ENCODE measurements at places on chromosomes 1 and 21.

GRCh38 chr21:16279731-16280581 lies 550.2 kb downstream of the USP25 start:
- DNase-seq: peak; percentile 76

DNA sequence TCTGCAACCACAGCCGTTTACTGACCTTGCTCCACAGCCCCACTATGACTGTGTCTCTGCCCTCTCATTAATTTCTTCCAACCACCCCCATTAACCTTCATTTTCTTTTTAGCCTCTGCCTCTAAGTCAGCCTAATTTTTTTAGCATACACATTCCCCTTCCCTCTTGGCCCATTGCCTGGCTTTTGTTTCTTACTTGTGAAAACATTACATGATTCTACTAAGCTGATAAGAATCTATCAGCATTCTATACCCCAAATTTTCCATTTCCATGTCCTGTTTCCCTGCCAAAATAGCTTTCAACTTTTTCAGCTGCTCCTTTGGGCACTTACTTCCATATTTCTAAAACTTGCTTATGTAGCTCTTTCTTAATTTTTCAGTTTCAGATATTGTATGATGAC lies 79.8 kb downstream of the PCP4 start:
- no peak for DNase-seq

DNA sequence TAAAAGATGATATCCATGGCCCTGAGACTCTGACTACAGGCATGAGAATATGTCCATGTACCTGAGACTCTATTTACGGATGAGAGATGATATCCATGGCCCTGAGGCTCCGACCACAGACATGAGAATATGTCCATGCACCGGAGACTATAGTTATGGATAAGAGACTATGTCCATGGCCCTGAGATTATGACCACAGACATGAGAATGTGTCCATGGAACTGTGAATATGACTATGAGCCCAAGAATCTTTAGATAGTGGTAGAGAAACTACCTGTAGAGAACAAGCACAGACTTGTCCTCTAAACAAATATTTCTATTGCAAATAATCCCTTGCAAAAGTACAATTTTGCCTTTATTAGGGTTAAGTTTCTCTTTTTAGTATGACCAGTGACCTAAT lies 263.2 kb downstream of the PCP4 start:
- no peak for DNase-seq

DNA sequence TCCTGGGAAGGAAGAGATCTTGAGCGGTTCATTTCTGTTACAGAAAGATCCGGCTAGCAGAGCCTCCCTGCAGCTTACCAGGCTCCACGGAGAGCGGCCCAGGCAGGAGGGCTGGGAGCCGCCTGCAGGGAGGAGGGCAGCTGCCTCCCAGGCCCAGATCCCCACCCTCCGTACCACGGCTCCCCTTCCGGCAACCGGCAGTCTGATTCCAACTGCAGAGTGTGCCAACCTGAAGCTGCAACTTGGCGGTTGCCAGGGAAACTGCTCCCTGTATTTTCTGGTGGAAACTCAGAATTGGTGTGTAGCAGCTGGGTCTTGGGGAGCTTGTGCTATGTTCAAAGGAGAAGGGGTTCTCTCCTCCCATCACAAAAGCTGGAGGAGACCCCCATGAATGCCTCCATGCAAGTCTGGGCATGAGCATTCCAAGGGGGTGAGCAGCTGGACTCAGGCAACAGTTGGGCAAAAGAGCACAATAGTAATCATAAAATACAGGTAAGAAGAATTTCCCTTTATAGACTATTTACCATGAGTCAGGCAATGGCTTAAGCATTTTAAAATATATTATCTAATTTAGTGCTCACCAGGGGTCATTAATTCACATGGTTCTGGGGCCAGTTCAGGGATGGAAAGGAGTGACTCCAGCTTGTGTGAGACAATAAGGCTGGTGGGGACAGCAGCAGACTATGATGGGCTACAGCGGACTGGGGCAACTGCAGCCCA lies 46.1 kb upstream of the KAZN start:
- peak; percentile 14 for DNase-seq

DNA sequence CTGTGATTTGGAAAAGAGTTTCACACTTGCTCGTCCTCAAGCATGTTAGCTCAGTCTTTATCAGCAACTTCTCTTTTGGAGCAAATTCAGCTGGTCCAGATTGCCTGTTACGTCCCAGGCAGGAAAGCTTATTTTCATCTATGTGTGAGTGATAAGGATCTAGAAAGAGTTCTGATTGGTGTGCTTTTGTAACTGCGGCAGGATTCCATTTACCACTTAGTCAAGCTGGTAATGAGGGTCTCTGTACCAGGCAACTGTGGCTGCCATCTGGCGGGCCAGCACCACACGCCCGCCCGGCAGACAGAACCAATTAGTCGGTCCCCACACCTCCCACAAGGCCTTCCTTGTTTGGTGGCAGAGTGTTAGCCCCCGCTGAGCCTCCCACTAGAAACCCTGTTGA lies 21.0 kb downstream of the C1orf87 start:
- no peak for DNase-seq

GRCh38 chr1:65387821-65388220 lies 32.6 kb upstream of the LEPR start:
- DNase-seq: no peak

GRCh38 chr1:37840711-37841110 lies 18.7 kb downstream of the MTF1 start:
- no peak for DNase-seq

DNA sequence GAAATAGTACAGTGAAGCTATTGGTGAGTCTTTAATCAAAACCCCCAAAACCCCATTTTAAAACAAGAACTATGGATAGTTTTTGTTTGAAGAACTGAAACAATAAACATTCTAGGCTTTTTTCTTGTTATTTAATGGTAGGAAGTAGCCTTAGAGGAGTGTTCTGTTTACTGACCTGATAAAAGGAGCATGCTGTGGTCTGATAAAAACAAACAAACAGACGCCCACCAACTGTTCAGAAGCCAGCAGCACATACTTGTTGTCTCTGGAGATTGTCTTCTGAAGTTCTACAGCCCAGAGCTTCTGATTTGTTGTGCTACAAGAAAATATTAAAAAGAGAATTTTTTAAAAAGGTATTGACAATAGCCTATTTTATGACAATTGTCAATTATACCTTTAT lies 54.1 kb upstream of the CFAP298 start:
- DNase-seq: no peak

DNA sequence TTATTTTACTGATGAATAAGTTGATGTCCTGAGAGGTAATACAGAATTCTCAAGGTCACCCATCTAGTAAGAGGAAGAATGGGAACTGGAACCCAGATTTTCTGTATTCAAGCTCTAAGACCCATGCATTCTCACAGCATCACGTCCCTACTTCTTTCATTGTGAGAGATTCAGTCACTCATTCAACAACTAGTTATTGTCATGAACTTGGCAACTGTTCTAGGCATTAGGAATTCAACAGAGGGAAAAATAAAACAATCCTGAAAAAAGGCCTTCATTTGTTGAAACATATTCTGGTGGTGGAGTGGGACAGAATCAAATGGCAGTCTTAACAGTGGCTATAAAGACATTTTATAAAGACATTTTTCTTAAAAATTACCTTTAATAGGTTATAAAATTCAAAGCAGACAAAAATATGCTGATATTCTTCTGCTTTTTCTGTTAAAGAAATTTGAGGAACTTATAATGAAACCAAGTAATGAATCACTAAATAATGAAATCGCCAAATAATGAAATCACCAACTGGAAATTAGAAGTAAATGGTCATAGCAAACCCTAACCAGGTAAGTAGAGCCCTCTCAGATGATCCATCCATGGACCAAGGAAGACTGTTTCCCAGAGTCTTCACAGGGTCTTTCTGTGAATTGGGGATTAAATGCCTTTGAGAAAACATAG lies 136.5 kb upstream of the DPYD start:
- DNase-seq: no peak

DNA sequence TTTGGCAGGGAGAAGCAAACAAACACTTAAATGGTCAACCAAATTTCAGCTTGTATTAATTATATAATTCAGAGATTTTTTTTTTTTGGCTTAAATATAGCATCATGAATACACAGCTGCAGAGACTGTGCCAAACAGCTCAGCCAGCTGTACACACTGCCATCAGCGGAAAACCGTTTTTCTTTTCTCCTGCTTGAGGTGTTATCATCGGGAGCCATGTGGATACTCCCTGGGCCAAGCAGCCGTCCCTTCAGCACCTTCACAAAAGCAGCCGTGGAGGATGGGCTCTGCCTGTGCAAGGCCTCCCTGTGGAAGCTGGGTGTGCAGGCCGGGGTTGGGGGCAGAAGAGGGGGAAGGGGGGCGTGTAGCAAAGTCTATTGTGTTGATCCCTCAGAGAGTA lies 85.0 kb downstream of the NUF2 start:
- no peak for DNase-seq

DNA sequence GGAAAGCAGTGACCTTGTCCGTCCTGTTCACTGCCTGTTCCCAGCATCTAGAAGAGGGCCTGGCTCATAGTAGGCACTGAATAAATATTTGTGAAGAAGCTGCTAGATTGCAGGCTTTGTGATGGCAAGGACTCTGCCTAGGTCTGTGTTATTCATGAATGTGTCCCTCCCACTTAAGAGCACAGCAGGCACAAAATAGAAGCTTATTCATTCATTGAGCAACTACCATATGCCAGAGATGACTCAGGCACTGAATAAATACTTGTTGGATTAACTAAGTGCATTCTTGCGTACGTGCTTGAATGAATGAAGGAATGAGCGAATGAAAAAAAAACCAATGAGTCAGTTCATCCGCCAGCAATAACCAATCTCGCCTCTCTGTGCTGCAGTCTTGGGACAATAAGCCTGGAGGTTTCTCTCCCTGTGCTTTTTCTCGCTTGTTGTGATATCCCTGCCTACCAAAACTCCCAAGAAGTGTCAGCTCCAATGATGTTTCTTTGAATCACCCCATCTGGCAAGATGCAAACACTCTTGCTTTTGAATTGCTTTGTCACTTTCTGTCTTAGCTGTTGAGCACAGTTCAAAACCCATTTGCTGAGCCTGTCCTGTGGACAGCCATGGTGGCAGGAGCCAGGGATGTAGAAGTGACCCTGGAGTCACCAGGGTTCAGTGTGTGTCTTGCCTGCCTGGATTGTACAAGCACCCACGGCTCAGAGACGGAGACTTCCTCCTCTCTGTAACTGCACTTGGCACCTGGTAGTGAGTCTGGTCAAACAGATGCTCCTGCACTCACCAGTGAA lies 143.9 kb downstream of the KAZN start:
- no peak for DNase-seq

GRCh38 chr21:31920275-31920674 lies 47.5 kb downstream of the HUNK start:
- no peak for DNase-seq

- DNase-seq: no peak
Measured at GRCh38 chr1:69485616-69486015, 82.1 kb upstream of the LRRC7 start.

DNA sequence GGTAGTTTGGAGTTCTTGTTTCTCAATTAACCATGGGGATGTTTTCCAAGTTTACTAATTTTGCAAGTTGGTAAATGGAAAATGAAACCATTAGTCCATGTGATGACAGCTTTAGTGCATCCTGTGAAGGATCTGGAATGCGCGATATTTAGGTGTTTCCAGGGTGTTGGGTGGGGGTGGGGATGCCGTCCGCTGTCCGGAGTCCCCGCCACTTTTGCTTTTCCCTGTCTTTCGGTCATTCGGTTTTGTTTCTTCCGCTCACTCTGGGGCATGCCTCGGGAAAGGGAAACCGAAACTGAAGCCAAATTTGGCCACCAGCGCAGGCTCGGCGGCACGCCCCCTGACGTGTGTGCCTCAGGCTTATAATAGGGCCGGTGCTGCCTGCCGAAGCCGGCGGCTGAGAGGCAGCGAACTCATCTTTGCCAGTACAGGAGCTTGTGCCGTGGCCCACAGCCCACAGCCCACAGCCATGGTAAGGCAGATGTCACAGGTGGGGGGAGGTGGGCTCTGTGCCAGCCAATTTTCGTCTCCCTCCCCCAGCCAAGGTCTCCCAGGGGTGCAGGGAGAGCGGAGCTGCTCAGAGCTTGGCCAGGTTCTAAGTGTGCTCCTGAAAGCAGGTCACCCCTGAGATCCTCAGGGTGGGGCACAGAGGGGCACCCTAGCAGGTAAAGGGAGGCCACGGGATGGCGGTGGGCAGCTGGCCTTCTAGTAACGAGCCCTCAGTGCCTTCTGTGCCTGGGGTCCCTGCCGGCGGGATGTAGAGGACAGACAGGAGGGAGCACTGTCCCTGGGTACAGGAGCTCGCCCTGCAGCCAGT lies at the start of gene ISG15:
ISG15 (plus strand) TSS at position 393 of the 817 bp plus-strand sequence; CDS start at position 470, 77 bp downstream.
- peak; percentile 79 for DNase-seq

All from retina (tissue), 1 donor.